ENCODE measurements at places on chromosomes 4 and X. TPM values are rescaled to one million over a fixed set of nuclear protein-coding genes. Genes with fewer than 3 reads are reported as not detected.

Gene TMEM31
- total RNA-seq: not detected

Gene FGF13
- not detected for total RNA-seq

Gene MANBA
- total RNA-seq: 10.0 TPM

Gene UGT8
- 0.82 TPM for total RNA-seq

Gene HPSE
- total RNA-seq: 13.7 TPM

Gene ARMCX1
- 0.95 TPM for total RNA-seq

Gene BST1
- 0.58 TPM for total RNA-seq

All from activated T-helper 17 cell treated with anti-CD3 and anti-CD28 coated beads, Interleukin-2, amount 50 U/mL, for 72 hours (primary cell).